Activated T-cell treated with anti-CD3 and anti-CD28 coated beads for 48 hours (primary cell): ENCODE measurements at places on chromosomes 1 and 21.

- DNase-seq = no peak
These were observed 267.8 kb upstream of the RUNX1 start for GRCh38 chr21:35316933-35317332.

GRCh38 chr1:98048244-98048643, 127.4 kb upstream of the DPYD start:
- peak; percentile 64 for DNase-seq

DNA sequence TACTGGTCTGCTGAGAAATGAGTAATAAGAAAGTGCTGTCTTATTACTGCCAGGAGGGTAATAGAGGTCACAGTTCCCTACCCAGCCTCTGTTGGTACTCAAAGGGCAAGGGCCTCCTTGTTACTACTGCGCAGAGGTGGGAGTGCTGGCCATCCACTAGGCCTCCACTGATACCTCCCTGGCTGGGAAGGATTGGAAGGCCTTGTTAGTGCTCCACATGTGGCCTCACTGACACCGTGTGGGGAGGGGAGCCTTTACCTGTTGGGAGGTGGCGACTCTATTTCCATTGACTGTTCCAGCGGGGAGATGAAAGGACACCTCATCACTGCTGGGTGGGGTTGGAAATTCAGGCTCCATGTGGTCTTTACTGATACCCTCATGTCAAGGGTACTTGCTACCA, 57.8 kb upstream of the USP24 start:
- DNase-seq = no peak

DNA sequence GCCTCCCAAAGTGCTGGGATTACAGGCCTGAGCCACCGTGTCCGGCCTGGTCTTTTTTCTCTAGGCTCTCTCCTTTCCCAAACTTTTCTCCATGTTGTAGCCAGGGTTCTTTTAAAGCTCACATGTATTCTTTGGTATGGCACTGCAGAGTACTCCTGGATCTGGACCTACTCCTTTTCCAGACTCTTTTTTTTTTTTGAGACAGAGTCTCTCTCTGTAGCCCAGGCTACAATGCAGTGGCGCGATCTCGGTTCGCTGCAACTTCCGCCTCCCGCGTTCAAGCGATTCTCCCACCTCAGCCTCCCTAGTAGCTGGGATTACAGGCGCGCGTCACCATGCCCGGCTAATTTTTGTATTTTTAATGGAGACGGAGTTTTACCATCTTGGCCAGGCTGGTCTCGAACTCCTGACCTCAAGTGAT, 602 bp upstream of the MED18 start:
- no peak for DNase-seq

- no peak for DNase-seq
These were observed 516.6 kb downstream of the SMYD3 start for GRCh38 chr1:245990315-245991022.

DNA sequence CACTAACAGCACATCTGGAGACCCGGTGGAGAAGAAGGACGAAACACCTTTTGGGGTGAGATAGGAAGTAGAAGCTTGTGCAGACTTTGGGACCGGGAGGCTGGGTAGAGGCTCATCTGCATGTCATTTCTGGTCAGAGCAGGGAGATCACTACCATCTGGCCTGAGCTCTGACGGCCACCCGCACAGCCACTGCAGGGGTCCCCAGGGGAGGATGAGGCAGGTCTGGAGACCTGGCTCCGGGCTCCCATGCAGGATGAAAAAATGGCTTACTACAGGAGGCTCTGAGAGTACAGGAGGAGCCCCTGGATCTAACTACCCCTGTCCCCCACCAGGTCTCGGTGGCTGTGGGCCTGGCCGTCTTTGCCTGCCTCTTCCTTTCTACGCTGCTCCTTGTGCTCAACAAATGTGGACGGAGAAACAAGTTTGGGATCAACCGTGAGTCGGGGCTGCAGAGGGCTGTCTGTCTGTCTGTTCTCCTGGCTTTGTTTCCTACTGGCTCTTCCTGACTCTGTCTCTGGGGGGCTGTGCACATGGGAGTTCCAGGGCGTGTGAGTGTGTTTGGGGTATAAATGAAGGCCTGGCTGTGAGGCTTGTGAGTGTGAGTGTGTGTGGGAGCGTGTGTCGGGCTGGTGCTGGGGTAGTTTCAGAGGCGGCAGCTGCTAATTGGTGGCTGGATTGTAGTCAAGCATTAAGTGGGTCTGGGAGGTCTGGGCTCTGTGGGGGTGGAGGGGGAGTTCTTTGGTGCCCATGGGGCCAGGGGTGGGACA, 14.1 kb downstream of the NTRK1 start:
- no peak for DNase-seq

DNA sequence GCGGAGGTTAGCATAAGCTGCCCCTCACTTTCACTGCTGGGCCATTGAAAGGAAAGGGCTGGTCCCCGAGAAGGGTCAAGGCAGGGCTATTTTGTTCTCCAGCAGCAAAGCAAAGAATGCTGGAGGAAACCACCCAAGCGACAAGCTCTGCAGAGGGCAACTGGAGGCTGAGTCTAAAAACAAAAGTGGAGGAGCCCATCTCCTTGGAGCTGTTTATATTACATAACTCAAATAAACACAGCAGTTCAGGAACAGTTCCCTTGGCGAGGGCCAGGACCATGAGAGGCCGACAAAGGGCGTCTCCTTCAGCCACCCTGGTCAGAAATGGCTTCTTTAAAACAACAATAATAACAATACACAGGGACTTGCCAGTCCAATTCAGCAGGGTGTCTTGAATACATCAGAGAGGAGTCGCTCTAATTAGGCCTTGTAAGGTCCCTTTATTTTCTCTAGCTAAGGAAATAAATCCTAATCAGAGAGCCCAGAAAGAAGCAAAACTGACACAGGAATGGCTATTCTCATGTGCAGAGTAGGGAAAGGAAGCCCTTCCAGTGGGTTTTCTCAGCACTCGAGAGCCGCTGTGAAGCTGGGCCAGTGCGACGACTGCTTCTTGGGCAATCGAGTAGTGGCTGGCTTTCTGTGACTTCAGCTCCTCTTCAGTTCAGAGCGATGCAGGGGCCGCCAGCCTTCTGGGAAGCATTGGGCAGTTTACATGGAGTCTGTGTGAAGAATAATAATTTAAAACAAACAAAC, 57.0 kb upstream of the TARBP1 start:
- DNase-seq = no peak

DNA sequence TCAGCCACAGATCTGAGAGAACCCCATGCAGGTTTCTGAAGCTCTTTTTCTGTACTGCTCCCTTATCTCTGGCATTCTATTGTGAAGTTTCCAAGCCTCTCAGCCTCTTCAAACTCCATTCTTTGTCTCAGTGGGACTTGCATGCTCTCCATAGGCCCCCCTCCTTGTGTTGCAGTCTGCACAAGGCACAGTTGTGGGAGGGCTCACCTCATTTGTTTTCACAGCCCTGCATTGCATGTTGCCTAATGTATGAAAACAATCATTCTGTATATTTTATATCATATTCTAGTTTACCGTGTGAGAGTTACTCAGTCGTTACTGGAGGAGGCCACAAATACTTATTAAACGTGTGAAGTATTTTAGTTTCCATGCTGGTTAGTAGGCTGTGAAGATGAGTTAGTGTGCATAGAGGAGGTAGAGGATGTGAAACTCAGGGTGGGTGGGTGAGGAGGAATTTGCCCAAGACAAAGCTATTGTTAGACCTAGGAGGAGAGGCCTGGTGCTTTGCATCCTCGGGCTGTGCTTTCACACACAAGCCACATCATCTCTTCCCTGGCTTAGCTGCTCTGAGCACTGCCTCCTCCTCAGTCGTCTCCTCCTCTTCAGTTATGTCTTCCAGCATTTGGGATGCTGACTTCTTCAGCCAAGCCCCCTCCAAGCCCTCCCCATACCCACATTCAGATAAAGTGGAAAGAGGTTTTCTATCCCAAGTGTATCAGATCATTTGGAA, 7.8 kb upstream of the CHI3L2 start:
- DNase-seq = peak; percentile 48

DNA sequence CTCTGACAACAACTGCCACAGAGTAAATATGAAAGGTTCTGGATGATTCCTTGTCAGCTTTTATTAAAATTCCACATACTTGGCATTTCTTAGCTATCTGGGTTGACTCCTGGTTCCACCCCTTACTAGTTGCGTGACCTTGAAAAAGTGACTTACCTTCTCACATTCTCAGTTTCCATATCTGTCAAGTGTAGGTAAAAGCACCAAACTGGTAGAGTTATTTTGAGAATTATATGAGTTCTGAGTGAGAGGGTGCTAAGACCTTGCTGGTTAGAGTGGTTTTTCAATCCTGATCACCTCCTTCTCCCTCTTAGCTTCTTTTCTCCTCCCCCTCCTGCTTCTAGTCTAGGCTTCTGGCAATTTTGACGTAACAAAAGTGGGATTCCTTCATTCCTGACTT, 83.4 kb upstream of the ABCD3 start:
- DNase-seq = no peak

DNA sequence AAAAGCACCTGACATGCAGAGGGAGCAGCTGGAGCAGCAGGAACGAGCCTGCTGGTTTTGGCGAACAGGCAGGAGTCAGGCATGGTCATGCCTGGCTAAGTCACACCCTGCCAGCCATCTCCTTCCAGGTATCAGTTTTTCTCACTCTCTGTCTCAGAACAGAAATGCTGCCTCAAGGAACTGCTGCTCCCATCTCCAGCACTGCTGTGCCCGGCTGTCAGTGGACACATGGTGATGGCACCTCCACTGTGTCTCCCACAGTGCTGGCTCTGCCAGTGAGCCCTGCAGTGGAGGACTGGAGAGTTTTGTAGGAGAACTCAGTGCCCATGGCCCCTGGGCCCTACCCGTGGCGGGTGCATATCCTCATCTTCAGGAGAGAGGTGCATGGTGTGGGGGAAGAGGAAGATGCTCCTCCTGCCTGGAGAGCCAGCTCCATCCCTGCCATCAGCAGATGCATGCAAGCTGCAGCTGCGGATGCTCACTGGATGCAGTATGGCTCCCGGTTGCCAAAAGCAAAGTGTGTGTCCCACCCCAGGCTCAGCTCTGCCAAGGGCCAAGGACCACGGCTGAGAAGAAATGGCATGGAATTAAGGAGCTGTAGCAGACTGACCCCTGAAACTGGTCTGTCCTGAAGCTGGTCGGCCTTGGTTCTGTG, 114.7 kb downstream of the GRIK3 start:
- DNase-seq = no peak

DNA sequence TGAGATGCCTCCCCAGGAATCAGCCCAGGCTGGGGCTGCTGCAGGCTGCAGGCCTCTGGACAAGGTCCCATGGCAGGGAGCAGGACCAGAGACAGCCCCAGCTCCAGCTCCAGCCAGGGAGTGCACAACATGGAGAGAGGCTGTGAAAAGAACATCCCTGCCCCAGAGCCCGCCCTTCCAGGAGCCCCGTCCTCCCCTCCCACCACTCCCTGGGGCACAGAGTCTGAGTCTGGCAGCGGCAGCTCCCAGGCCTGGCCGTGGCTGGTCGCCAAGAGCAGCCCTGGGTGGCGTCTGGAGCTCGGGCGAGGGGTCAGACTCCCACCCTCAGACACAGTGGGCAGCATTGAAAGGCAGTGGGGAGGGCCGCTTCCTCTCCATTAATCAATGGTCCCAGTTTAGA, 37.8 kb downstream of the MEGF6 start:
- no peak for DNase-seq

- DNase-seq = no peak
These were observed 3.8 kb upstream of the LRRC8C start for GRCh38 chr1:89629146-89629545.

DNA sequence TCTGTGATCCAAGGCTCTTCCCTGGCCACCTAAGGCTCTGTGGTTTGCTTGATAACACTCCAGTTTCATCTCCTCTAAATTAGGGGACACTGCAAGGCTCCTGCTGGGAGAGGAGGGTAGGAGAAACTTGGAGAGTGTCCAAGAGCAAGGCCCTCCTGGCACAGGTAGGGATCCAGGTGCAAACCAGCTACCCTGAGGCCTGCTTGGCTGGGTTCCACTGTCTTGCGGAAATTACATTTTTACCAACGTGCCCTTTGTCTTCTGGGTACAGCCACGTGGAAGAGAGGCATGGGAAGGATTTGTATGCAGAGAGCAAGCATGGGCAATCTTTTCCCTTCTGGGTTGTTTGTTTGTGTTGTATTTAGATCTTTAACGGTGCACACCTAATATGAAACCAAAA, 132.5 kb downstream of the PRDM2 start:
- DNase-seq = no peak

- no peak for DNase-seq
These were observed 32.8 kb downstream of the LHX4 start for GRCh38 chr1:180262628-180263488.

- DNase-seq = no peak
These were observed 19.7 kb downstream of the DPH5 start for GRCh38 chr1:101005871-101006270.

DNA sequence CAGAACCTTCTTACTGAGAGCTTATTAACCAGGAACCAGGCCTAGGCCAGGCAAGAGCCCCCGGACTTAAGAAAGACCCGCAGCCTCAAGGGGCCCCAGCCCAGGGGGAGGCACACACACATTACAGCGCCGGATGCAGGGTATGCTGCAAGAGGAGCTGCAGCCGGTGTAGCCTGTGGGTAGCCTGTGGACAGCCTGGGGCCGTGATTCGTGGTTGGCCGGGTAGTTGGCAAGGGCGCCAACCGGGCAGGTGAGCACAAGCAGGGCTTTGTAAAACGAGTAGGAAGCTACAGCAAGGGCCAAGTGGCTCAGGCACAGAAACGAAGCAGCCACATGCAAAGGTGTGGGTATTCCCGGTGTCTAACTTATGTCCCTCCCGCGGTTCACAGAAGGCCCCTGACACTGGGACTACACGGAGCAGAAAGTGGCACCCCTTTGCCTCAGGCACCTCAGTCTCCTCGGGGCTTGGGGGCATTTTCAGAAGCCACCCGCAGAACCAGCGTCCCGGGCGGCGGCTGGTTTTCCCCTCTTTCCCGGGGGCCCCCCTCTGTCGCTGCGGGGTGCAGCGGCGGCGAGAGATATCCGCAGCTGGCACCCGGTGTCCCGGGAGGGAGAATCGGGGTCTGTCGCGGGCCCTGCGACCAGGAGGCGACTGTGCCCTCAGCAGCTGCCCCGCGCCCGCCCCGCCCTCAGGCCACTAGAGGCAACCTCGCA, 40.8 kb downstream of the KIAA1614 start:
- no peak for DNase-seq

DNA sequence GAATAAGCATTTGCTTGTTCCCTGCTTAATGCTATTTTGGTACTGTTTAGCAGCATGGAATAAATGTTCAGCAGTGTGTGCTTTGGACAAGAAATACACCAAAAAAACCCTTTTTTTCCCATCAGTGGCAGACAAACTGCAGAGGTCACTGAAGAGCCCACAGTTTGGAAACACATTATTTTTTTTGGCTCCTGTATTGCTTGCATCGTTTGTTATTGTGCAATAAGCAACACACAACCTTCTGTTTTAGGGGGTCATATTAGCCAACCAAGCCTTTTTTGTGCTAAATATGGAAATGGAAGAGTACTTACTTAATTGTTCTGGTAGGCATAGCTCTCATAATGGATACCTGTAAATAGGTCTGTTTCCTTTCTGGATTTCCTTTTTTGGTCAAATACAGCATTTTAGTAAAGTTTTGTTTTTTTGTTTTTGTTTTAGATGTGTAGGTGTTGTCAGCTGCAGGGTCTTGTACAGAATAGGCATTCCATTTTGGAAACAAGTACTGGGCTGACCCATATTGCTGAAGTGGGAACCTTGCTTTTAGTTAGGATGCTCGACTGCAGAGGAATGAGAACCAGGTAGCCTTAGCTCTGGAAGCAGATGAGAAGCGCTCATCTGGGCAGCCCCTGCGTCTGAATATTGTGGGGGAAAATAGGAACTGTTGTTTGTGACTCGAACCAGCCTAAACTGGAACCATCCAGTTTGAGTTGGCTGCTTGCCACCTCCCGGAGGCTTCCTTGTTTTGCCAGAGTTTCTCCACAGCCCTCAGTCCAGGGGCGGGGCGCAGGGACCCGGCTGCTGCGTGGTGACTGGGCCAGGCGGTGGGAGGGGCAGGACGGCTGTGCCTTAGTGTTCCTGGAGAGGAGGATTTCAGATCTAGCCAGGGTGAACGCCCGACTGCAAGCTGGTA, 38.4 kb downstream of the SPEN start:
- no peak for DNase-seq

- DNase-seq = no peak
These were observed 33.5 kb downstream of the UBE2G2 start for GRCh38 chr21:44767834-44768831.
